ENCODE measurements at places on chromosomes 11 and 22.

GRCh38 chr11:48064306-48064705 is 83.9 kb downstream of the PTPRJ start:
- no peak for DNase-seq

DNA sequence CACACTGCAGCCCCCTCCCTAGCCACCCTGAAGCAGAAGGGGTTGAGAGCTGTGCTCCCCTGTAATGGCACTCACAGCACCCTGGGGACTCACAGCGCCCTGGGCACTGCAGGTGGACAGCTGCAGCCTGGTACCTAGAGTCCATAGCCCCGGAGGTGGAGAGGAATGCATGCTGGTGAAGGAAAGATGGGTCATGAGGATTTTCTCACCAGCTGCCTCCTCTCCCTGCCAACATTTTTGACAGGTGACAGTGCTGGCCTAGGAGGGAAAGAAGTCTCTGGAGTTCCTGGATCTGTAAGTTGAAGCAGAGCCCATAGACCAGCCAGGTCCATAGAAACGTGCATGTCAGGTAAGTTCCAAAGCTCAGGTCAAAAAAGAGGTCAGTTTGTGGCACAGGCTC is 330.5 kb downstream of the TENM4 start:
- DNase-seq, result no peak

DNA sequence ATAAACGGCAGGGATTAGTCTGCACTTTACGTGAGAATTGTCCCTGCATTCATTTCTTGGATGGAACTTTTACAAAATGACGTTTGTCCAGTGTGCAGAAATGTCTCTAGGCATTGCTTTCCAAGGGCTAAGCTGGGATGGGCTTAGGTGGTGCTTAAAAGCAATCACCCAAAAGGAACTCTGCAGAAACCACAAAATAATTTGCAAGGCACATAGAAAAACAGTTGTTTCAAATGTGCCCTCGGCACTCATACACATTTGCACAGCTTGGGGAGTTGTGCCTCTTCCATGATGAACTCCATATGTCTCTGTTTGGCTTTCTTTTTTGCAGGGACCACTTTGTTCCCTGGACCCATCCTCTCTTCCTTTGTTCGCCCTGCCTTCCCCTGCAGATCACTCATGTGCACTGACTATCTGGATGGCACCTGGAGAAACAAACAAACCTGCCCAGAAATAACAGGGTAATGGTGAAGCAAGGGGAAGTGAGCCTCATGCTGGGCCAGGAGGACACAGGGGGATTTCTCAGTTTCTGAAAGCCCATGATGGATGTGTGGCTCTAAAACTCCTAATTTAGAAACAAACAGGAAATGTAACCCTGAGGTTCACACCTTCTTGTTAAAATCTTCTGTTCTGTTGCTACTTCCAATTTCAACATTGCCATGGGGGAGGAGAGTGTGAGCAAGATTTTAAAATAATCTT is 150.2 kb downstream of the SNX19 start:
- DNase-seq, result no peak

- DNase-seq, result no peak
Measured at GRCh38 chr11:34850334-34850733, 65.8 kb downstream of the APIP start.

GRCh38 chr11:123166071-123166559 is 28.9 kb downstream of the CLMP start:
- peak; percentile 6 for DNase-seq

- DNase-seq, result no peak
Measured at GRCh38 chr11:78708388-78708787, 133.7 kb upstream of the NARS2 start.

DNA sequence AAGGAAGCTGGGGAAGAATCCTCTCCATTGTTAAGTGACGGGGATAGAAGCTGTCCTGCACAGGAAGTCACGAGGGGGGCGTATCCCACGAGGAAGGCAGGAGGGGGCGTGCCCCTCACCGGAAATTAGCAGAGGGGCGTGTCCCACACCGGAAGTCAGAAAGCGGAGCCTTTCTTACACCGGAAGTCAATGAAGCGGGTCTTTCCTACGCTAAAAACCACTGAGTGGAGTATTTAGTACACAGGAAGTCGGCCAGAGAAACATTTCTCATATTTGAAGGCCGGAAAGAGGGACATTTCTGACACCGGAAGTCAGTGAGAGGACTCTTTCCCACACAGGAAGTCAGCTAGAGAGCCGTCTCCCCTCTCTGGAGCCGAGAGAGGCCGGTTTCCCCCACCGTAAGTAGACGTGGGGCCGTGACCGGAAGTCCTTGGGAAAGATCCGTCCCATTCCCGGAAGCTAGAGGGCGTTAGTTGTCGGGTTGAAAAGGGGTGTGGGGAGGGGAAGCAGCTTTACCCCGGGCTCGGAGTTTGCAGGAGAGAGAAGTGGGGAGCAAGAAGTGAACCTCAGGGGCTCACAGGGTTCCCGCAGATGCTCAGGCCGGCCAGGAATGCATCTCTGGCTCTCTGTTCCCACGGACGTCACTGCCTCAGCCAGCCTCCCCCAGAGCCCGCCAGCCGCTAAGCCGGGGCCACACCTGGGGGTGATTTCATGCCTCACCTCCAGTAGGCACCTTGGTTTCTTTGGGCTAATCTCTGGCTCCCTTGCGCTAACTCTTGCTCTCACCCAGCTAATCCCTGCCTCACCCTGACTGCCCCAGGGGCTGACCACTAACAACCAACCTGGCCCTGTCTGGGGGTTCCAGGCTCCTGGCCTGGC is 15.4 kb downstream of the MIAT start:
- DNase-seq, result peak; percentile 88

GRCh38 chr22:26485806-26486390 is 2.2 kb downstream of the SRRD start:
- no peak for DNase-seq

GRCh38 chr22:45318558-45319323 is 9.0 kb downstream of the FAM118A start:
- no peak for DNase-seq

DNA sequence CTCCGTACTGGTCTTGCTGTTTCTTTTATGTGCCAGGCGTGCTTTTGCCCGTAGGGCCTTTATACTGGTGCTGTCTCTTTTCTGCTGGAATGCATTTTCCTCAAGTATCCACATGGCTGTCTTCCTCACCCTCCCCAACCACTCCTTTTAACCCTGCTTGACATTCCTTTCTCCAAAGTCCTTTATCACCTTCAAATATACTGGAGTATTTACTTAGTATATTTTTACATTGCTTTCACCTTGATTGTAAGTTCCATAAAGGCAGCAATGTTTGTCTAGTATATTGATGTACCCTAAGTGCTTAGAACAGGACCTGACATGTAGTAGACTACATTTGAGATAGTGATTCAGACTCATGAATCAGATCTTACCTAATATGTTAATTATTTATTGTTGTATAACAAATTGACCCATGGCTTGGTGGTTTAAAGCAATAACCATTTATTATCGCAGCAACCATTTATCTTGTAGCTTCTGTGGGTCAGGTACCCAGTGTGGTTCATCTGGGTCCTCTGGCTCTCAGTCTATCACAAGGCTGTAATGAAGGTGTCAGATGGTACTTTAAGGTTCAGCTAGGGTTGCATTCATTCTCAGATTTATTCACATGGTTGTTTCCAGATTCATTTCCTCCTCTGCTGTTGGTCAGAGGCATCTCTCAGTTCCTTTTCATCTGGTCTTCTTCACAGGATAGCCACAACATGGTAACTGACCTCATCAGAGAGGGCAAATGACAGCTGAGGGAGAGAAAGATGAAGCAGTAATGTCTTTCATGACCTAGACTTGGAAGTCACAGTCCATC is 34.2 kb downstream of the DDX10 start:
- DNase-seq, result no peak

DNA sequence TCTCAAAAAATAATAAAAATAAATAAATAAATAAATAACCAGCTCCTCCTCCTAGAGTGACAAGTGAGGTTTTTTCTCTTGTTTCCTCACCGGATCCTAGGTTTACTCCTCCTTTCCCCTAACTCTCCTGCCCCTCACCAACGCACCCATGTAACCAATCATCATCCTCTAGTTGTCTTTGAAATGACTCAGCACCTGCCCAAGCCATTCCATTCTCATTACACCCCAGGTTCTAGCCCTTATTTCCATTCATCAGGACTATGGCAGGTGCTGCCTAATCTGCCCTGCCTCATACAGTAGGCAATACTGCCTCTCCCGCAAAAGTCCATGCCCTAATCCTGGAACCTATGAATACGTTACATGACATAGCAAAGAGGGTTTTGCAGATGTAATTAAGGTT is 60.4 kb downstream of the BUD13 start:
- DNase-seq, result no peak

DNA sequence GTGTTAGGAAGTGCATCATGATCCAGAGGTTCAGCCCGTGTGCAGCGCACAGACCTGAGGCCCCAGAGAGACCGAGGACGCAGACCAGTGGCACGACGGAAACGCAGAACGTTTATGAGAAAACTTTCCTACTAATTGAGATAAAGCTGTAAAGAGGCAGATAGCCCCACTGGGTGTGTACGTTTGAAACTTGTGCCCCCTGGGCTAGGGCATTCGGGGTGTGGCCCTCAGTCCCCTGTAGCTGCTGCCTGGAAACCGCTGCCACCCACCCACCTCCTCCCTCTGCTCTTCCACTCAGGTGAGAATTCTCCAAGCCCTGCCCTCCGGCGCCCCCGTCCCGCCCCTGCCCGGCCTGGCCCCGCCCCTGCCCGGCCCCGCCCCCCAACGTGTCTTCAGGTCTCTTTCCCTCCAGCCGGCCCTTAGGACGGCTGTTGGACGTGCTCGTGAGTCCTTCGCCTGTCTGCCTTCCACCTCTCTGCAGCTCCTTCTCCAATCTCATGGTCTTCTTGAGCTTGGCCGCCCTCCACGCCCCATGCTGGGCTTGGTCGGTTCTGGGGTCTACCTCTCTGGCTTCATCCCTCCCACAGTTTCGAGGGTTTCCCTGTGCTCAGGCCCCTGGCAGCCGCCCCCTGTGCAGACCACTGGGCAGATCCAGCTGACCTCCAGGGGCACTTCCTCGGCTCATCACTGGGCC is 12.1 kb downstream of the MAPK8IP2 start:
- DNase-seq, result no peak

- no peak for DNase-seq
Measured at GRCh38 chr11:36365907-36366306, 69.8 kb downstream of the PRR5L start.

GRCh38 chr11:32420937-32421901 is 14.1 kb downstream of the WT1 start:
- DNase-seq, result no peak

GRCh38 chr11:126072141-126072741 is 9.6 kb upstream of the CDON start:
- no peak for DNase-seq

- DNase-seq, result peak; percentile 1
Measured at GRCh38 chr11:31956310-31956709, 134.6 kb upstream of the RCN1 start.

- no peak for DNase-seq
Measured at GRCh38 chr11:77677138-77677537, 39.5 kb upstream of the CLNS1A start.

GRCh38 chr11:35536470-35536869 is 11.1 kb upstream of the PAMR1 start:
- no peak for DNase-seq

- no peak for DNase-seq
Measured at GRCh38 chr11:103281301-103281700, 172.1 kb downstream of the DYNC2H1 start.

DNA sequence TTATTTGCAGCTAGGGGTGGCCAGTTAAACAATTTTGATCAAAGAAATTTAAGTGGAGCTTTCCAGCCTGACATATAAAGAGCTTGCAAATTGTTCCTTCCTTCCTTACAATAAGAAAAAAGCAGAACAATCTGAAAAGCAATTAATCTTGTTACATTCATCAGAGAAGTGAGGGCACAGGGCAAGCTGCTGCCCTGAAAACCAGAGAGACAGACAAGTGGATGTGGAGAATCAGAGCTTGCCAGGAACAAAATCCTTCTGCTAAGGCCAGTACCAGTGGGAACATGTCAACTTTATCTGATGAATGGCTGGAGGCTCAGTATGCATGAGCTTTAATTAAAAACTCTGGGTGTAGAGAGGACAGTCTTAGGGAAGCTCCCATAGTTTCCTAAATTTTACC is 8.8 kb downstream of the CCDC179 start:
- no peak for DNase-seq

- DNase-seq, result no peak
Measured at GRCh38 chr11:130168105-130168504, 8.5 kb downstream of the ST14 start.

DNA sequence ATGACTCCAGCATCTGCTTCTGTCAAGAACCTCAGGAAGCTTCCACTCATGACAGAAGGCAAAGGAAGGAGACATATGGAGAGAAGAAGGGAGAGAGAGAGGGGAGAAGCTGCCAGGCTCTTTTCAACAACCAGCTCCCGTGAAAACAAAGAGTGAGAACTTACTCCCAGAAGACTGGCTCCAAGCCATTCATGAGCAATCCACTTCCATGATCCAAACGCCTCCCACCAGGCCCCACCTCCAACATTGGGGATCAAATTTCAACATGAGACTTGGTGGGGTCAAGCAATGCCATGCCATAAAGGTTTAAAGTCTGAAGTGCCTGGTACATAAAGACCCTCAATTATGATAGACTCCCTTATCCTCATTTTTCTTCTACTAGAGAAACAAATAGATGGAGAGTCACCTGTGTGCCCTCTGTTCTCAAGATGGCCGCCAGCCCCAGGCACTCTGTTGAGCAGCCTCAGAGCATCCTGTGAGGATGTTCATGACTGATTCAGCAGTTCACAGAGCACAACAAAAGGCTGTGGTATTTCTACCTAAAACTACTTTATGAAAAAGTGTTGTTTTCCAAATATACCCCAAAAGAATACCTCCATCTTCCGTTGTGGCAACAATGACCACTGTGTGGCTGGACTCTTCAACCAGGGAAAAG is 69.0 kb upstream of the CRTAM start:
- no peak for DNase-seq

GRCh38 chr22:33400061-33400840 is 342.1 kb upstream of the SYN3 start:
- DNase-seq, result no peak

- DNase-seq, result no peak
Measured at GRCh38 chr11:15113381-15113780, 1.3 kb upstream of the INSC start.

GRCh38 chr11:1504581-1505290 is 18.2 kb upstream of the MOB2 start:
- DNase-seq, result no peak

GRCh38 chr11:23226331-23227077 is 366.2 kb upstream of the CCDC179 start:
- DNase-seq, result no peak

GRCh38 chr11:62472063-62472884 is 53.4 kb downstream of the SCGB1A1 start:
- DNase-seq, result no peak

DNA sequence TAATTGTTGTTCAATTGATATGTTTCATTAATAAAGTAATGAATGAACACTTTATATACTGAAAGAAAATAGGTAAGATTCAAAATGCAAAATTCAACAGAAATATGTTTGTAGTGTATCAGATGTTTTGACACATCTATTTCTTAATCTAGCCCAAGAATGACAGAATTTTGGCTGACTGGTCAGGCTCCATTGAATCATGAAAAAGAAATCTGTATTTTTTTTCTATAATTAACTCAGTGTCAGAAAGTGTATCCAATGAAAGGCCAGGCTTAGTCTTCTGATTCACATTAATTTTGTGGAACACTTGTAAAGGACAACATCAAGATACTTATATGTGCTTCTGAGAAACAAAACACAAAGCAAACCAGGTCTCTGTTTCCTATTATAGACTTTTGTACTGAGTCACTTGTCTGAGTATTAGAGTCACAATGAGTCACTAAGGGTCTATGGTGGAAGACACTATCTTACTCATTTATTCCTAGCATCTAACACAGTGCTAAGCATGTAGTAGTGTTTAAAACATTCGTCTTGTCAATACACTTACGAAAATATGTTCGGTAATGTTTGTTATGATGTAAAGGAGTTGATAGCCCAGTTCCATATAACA is 297.7 kb upstream of the CCDC90B start:
- DNase-seq, result no peak
